NCI-H460 (cell line): ENCODE measurements at places on chromosomes 5 and 9. TPM values are rescaled to one million over a fixed set of nuclear protein-coding genes. Genes with fewer than 3 reads are reported as not detected.

- DNase-seq = no peak
Observed at GRCh38 chr9:489198-490197, 274.8 kb downstream of the DOCK8 start.

DNA sequence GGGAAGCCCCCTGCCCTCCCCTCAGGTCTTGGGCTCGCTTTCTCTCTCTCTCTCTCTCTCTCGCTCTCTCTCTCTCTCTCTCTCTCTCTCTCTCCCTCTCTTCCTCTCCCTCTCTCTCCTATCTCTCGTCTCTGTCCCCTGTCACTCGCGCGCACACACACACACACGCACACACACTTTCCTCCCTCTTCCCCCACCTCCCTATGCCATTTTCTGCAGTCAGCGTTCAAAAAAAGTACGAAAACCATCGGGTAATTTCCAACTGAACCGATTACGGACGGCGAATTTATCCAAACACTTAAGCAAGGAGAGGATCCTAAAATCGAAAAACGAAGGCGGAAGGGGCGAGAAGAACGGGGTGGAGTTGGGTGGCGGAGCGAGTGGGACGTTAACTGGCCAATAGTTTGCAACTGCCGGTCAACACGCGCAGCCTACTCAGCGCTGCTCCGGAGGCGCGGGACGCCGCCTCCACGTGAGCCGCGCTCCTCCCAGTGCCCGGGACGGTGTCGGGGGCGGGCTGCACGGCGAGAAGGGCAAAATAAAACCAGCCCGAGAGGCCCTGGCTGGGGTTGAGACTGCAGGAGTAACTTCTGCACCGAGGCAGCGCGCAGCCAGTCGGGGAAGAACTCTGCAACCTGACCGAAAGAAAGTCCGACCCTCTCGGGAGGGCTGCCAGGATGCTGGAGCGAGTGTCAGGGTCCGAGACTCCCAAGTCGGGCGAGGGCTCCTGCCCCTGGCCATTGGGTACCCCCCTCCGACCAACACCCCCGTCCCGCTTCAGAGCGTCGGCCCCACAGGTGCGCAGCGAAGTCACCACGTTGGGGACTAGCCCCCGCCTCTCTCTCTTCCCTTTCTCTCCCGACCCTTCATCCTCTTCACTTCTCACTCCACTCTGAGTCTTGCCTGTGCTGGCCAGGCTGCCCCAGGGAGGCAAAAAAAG is 24.9 kb upstream of the ELAVL2 start:
- peak; percentile 25 for DNase-seq

GRCh38 chr9:102461156-102461819 is 533.8 kb upstream of the CYLC2 start:
- no peak for DNase-seq

GRCh38 chr9:7174884-7175283 is 417.1 kb downstream of the KDM4C start:
- no peak for DNase-seq

GRCh38 chr5:80239680-80240367 is 16.0 kb downstream of the SERINC5 start:
- no peak for DNase-seq

PCDHA11 gene
- not detected in 2 replicates for total RNA-seq
